ENCODE measurements at places on chromosomes 7 and 10.

GRCh38 chr10:306675-307185 is 171.5 kb downstream of the ZMYND11 start:
- no peak for DNase-seq

GRCh38 chr7:98360221-98361130 is 40.4 kb downstream of the BAIAP2L1 start:
- DNase-seq = no peak

GRCh38 chr10:120495226-120496009 is 38.4 kb downstream of the PLPP4 start:
- no peak for DNase-seq

DNA sequence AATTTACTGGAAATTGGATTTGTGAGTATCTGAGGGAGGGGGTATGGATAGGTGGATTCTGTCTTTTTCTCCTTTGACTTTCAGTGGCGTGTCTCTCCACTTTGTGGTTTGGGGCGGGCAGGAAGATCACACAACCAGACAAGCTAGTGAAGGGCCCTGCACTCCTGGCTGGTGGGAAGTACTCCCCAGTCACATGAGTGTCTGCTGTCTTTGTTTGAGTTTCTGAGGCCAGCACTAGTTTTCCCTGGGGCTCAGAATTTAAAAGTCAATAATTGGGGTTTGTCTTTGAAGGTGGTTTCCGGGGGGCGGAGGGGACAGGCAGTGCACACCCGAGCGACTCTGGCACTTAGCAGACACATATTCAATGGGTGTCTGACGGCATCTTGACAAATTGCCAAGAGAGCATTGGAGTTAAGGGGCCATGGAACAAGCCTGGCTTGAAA is 120.1 kb downstream of the WDFY4 start:
- DNase-seq = no peak

DNA sequence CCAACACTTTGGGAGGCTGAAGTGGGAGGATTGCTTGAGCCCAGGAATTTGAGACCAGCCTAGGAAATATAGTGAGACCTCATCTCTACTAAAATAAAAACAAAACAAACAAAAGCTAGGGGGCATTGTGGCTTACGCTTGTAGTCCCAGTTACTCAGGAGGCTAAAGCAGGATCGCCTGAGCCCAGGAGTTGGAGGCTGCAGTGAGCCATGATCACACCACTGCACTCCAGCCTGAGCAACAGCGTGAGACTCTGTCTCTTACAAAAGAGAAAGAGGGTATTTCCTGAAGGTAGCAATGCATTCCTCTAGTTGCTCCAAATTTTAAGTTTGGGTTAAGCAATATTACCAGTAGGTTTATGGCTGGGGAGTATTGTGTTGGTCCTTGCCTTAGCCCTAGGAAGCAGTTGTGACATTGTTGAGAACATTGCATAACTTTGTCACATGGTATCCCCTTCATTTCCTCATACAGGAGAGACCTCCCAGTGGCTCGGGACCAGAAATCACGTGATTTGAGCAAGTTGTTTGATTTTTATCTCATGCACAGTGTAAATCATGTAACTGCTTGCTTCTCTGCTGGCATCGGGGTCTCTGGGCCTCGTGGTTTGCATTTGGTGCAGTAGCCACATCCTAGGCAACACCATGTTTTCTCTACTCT is 23.3 kb upstream of the SMARCD3 start:
- peak; percentile 78 for DNase-seq

DNA sequence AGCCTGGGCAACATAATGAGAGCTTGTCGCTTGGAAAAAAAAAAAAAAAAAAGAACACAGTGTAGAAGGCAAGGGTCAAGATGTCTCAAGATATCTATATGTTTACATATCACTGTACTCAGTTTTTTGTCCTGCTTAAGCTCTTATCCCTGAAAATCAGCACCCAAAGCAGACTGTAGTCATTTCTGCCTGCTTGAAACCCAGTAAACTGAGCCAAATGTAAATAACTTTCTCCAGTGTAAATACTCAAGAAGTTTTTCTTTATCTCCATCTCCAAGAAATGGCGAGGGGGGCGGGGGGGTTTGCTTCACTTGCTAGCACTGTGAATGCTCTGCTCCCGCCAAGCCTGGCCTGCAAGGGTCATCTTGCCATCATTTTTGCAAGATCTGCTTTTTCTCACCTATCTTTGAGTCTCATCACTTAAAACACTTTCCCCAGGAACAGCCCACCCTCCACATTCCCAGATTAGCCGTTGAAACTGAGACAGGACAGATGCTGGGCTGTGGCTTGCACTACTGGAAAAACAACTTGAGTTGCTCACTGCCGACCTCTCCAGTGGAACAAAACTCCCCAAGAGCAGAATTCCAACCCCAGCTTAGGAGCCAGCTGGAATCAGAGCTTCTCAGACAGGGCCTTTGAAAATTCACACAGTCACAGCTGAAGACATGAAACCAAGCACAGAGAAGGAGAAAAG is 54.6 kb downstream of the AFAP1L2 start:
- no peak for DNase-seq

GRCh38 chr10:93652857-93653256 is 40.5 kb downstream of the PDE6C start:
- DNase-seq = no peak

- peak; percentile 46 for DNase-seq
Measured at GRCh38 chr10:128084364-128084763, 41.9 kb downstream of the MKI67 start.

DNA sequence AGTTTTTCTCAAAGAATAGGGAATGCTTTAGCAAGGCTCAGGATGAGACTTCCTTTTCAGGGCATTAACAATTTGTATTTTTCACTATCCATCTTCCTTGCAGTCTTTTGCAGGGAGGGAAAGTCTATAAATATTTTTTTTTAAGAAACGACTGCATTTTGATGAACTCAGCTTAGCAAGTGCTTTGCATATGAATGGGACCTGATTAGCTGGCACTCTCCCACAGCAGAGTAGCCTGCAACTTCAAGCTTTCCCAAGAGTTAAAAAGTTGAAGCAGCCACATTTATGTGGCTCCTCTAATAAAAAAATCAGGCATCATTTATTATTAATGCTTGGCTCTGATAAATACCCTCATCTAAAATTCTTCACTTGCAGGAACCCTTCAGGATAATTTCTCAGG is 134.0 kb downstream of the GRID1 start:
- DNase-seq = no peak
